Thoracic aorta (tissue), 2 donors: ENCODE measurements at places on chromosomes 7 and 10. TPM values are rescaled to one million over a fixed set of nuclear protein-coding genes. Genes with fewer than 3 reads are reported as not detected.
A peak's percentile ranks its signal among the peaks of the same experiment; 100 is the strongest.

DNA sequence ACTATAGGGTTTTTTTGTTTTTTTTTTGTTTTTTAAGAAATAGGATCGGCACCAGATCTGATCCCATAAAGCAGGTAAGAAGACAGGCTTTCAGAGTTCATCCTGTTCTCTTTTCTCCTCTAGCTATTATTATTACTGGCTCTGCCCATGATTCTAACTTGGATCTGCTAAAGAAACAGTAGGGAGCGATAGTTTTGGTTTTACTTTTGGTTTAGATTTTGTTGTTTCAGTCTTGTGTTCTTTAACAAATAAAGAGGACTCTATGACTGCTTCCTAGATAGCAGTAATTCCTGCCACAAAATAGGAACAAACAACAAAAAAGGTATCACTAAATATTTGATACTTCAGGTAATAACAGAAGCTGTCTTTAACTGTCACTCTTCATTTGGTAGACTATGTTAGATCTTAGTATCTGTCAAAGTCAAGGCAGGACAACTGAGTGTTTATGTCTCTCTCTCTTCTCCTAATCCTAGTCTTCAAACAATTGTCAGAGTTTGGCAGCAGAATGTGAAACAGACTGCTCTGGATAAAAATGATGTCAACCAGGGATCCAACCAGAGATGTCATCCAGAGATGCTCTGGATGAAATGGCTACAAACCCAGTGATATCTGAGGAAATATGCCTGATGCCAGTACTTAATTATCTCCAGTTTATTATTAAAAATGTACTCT is 99.8 kb downstream of the KMT2C start:
- H3K27me3 ChIP-seq: no peaks in the 10 kb centered on the region
- peaks cover 36% of the 10 kb centered on the region for H3K4me1 ChIP-seq
- H3K4me3 ChIP-seq: peak overlapping the region; percentile 54
- DNase-seq: no peak

GRCh38 chr7:116766881-116767280 is 94.9 kb downstream of the MET start:
- no peaks in the 10 kb centered on the region for H3K36me3 ChIP-seq
- no peak for DNase-seq
- no peak overlapping the region for H3K4me3 ChIP-seq
- no peaks in the 10 kb centered on the region for H3K27me3 ChIP-seq
- no peak overlapping the region for H3K27ac ChIP-seq
- no peaks in the 10 kb centered on the region for H3K4me1 ChIP-seq

GRCh38 chr10:121414366-121415062 is 183.7 kb downstream of the FGFR2 start:
- no peak overlapping the region for H3K27ac ChIP-seq
- H3K27me3 ChIP-seq: no peaks in the 10 kb centered on the region
- H3K4me1 ChIP-seq: no peaks in the 10 kb centered on the region
- H3K36me3 ChIP-seq: no peaks in the 10 kb centered on the region

DNA sequence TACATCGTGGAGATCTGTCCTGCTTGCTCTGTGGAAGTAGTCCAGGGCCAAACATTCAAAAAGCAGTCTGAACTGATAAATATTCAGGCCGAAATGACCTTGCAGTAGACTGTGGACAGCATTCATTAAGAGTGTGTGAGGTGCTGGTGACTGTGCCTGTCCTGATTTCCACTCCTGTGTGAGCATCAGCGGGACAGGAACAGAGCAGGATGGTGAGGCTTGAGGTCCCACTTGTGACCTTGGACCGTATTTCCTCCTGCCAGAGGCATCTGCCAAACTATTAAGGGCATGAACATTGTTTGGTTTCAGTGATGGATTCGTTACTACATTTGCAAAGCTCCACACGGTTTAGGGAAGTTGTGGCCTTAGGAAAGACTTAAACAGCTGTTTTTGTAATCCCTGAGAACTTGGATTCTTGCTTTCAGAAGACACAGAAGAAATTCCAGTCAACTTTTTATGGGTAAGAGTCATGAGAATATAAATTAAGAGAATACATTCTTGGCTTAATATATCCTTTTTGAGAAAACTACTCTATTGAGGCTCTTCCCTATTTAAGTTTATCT is 32.8 kb downstream of the CCNY start:
- no peak for DNase-seq
- peaks cover 27% of the 10 kb centered on the region for H3K4me1 ChIP-seq
- H3K4me3 ChIP-seq: no peak overlapping the region
- H3K27ac ChIP-seq: no peak overlapping the region

DNA sequence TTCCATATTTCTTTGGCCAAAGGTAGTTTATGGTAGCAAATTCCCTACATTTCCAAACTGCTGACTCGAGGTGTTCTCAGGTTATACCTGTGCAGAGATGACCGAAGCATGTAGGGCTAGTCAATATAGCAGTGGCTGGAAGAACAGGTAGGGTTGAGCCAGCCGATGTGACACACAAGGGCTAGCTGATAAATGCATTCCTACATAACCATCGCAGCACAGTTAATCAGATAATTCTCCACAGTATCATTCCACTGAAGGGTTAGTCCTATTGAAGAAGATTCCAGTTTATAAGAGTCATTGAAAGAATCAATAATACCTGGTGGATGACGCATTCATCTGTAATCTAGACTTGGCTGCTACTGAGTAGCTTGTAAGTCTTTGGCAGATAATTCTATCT is 220.0 kb downstream of the KIF20B start:
- H3K27me3 ChIP-seq: no peaks in the 10 kb centered on the region
- H3K4me3 ChIP-seq: no peak overlapping the region
- DNase-seq: no peak
- H3K27ac ChIP-seq: no peak overlapping the region
- no peaks in the 10 kb centered on the region for H3K4me1 ChIP-seq

- H3K36me3 ChIP-seq: no peaks in the 10 kb centered on the region
- H3K4me1 ChIP-seq: peaks cover 30% of the 10 kb centered on the region
- H3K27me3 ChIP-seq: no peaks in the 10 kb centered on the region
- H3K4me3 ChIP-seq: peak overlapping the region; percentile 10
Measured at GRCh38 chr10:6383096-6383812, 180.5 kb downstream of the PFKFB3 start.

DNA sequence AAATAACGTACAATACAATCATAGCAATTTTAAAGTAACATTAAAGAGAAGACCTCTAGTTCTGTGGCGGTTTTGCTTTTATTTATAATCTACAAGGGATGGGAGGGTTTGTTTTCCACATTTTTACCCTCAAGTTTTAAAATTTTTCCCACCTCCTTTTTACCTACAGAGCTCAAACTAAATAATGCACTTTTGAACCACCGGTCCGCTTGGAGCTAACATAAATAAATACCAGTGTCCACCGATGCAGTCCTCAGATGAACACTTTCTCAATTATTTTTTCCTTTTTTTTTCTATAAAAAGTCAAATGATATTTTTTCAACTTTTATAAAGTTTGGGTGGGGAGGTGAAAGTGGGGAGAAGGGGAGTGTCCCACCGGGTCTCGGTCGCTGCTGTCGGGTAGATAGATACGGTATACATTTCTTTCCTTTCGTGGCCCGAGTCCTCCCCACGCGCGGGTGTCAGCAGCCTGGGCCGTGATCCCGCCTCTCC is 3.3 kb downstream of the ZNF503 start:
- no peaks in the 10 kb centered on the region for H3K4me1 ChIP-seq
- peak overlapping the region; percentile 31 for H3K27ac ChIP-seq
- DNase-seq: no peak
- H3K36me3 ChIP-seq: peaks cover 5% of the 10 kb centered on the region

GRCh38 chr10:44198780-44199097 is 186.2 kb downstream of the CXCL12 start:
- no peak overlapping the region for H3K4me3 ChIP-seq
- no peaks in the 10 kb centered on the region for H3K36me3 ChIP-seq
- H3K27ac ChIP-seq: peak overlapping the region; percentile 14

DNA sequence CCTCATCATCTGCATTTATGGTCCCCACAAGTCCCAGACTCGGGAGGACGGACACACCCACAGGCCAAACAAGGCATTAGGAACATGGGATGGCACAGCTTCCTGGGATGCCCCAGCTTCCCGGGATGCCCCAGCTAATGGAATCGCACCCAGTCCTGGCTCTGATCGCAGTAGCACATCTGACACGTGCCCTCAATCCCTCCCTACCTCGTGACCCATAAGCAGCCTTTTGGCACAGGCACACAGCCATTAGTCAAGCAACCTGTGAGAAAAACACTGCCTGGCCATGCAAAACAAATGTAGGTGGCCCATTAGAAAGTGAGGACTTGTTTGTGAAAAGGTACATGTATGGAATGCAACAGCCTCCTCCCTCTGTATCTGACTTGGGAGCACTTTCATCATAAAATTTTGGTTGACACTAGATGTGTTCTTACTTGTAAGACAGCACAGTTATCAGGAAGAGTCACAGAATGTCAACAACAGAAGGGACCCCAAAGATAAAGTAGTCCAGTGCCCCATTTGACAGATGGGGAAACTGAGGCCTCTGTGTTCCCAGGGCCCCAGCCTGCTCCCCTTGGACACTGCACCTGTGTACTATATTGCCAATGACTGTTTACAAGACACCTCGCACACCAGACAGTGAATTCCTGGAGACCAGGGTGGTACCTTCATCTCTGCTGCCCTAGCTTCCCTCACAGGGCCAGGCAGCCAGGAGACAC is 34.4 kb downstream of the DLG5 start:
- peaks cover 12% of the 10 kb centered on the region for H3K4me1 ChIP-seq
- H3K36me3 ChIP-seq: no peaks in the 10 kb centered on the region
- no peak for DNase-seq
- H3K4me3 ChIP-seq: no peak overlapping the region
- peak overlapping the region; percentile 16 for H3K27ac ChIP-seq
- H3K27me3 ChIP-seq: no peaks in the 10 kb centered on the region

- H3K27me3 ChIP-seq: no peaks in the 10 kb centered on the region
- DNase-seq: no peak
- no peak overlapping the region for H3K27ac ChIP-seq
- H3K4me3 ChIP-seq: no peak overlapping the region
- H3K4me1 ChIP-seq: no peaks in the 10 kb centered on the region
Measured at GRCh38 chr7:45230611-45231165, 73.1 kb downstream of the RAMP3 start.

DNA sequence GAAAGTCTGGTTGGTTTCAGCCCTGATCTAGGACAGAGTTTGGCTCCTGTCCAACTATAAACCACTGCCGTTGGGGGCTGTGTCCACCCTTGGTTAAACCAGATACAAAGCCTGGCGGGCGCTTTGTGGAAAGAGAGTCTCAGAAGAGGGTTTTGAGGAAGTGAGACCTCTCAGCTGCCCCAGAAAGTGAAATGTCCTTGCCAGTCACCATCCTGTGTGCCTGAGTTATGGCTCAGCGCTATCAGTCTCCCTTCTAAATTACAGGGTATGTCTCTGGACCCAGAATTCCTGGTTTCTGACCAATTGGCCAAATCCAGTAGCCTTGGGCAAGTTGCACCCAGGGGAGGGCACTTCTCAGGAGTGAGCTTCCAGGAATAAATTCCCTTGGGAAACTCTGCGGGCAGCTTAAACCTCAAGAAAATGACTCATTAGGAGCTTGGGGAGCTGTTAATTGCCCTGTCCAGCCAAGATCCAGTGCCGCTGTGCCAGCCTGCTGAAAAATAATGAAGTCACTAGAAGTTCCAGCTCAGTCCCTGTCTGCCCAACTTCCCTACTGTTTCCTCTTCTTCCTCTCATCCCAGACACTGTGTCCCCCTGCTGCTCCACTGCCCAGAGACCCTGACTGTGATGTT is 66.7 kb upstream of the PDZD8 start:
- H3K27me3 ChIP-seq: no peaks in the 10 kb centered on the region
- DNase-seq: peak; percentile 25
- H3K4me1 ChIP-seq: peaks cover 13% of the 10 kb centered on the region
- H3K36me3 ChIP-seq: no peaks in the 10 kb centered on the region
- H3K27ac ChIP-seq: peak overlapping the region; percentile 36
- H3K4me3 ChIP-seq: peak overlapping the region; percentile 51

DNA sequence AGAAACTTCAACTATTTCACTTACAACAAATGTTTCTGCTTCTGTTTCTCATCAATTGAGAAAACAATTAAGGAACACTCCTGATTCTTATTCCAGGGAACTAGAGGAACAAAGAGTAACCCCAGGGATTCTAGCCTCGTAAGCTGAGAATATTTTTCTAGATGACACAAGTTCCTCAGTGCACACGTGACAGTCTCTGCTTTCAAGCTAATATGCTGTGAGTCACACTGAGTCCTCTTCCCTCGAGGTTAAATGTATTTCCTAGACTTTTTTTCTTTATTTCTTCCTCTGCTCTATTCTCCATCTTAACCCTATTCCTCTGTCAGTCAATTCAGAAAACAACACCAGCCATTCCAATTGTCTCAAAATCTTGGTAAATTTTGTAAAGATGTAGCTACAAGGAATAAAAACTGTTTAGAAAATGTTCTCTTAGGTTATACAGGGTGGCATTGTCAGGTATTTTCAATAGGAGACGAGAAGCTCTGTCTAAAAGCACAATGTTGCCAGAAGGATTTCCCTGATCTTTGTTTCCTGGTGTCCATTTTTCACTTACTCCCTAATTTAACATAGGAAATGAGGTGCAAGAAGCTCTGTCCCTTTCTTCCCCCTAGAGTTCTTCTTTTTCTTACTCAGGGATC is 5.8 kb upstream of the C1GALT1 start:
- H3K36me3 ChIP-seq: no peaks in the 10 kb centered on the region
- no peaks in the 10 kb centered on the region for H3K27me3 ChIP-seq

DNA sequence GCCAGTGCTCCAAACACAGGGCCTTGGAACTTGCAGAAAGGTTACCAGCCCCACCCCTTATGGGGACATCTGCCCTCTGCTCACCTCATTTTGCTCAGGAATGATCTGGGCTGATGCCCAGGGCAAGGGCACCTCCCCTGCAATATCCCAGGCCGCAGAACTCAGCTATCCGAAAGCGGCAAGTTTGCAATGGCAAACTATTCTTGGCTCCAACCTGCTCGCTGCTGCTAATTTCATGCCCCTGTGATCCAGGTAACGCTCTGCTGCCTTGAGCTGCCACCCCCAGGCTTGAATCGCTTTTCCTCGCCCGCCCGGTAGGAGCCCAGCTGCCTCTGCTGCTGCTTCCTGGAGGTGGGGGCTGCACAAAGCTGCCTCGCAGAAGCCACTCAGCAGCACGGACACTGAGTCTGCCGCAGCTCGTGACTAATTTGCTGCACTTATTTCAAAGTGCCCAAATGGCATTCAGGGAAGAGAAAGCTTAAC is 18.2 kb downstream of the SLC29A3 start:
- no peaks in the 10 kb centered on the region for H3K4me1 ChIP-seq
- H3K27ac ChIP-seq: no peak overlapping the region
- no peaks in the 10 kb centered on the region for H3K27me3 ChIP-seq
- no peaks in the 10 kb centered on the region for H3K36me3 ChIP-seq

- no peak overlapping the region for H3K4me3 ChIP-seq
- no peak for DNase-seq
- no peak overlapping the region for H3K27ac ChIP-seq
- H3K36me3 ChIP-seq: no peaks in the 10 kb centered on the region
- H3K4me1 ChIP-seq: no peaks in the 10 kb centered on the region
Measured at GRCh38 chr10:126618466-126618865, 52.0 kb downstream of the C10orf90 start.

GRCh38 chr10:97090035-97090434 is 95.7 kb downstream of the SLIT1 start:
- H3K27me3 ChIP-seq: no peaks in the 10 kb centered on the region
- H3K27ac ChIP-seq: no peak overlapping the region
- H3K36me3 ChIP-seq: no peaks in the 10 kb centered on the region
- H3K4me3 ChIP-seq: no peak overlapping the region
- H3K4me1 ChIP-seq: no peaks in the 10 kb centered on the region

The LIPN gene
- total RNA-seq: not detected

The TRIM50 gene
- 1.5 TPM for total RNA-seq

The HMX3 gene
- not detected for total RNA-seq

The TMEM229A gene
- total RNA-seq: not detected

The NEUROD6 gene
- total RNA-seq: not detected

The UCMA gene
- total RNA-seq: not detected

The PNLIPRP1 gene
- not detected for total RNA-seq
